ENCODE measurements at places on chromosomes 3 and 15.
A peak's percentile ranks its signal among the peaks of the same experiment; 100 is the strongest.

DNA sequence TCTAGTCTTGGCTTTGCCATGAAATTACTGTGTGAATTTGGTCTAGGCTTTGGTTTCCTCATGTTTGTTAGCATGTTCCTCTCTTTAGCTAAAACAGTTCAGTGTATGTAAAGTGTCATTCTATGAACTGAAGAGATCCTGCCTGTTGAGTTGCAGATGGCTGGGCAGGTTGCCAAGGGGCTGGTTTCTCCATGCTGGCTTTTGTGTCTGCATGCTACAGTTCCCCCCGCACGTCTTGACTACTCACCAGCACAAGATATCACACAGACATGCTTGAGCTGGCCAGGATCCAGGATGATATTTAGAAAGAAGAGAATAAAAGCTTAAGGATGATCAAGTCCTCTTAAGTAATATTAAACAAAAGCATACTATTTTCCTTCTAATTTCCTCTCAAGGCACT is 90.2 kb downstream of the CERS3 start:
- no peak for DNase-seq

DNA sequence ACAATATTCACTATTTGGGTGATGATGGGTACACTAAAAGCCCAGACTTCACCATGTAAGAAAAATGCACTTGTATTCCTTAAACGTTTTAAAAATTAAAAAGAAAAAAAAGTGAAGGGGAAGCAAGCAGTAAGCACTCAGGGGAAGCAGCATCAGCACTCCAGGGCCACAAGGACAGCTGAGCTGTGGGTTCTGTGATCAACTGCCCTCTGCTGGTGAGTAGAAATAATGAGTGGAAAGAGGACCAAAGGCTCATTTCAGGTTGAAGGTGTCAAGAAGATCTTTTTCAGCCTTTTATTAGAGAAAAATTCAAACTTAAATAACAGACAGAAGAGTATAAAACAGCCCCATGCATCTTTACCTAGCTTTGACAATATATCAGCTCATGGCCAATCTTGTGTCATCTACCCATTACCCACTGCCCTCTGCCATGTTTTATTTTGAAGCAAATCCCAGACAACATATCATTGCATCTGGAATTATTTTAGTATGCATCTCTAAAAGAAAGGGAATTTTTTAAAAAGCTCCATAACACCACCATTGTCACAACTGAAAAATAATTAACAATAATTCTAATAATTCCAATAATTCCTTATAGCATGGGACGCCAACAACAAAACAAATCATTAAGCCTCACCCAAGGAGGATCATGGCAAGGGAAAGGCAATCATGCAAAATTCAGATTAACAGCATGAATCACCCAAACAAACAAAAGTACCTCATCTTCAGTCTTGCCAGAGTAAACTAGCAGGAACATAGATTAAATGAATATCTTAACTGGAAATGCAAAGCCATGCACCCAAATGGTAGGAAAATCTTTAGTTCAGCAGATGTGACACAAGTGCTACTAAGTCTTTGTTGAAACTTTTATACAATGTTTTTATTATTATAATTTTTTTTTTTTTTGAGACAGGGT is 42.5 kb downstream of the TAMM41 start:
- DNase-seq = peak; percentile 22

- no peak for DNase-seq
Observed at GRCh38 chr3:108202080-108202479, 20.1 kb downstream of the IFT57 start.

GRCh38 chr15:45523166-45523460 is 558 bp upstream of the SLC30A4 start:
- DNase-seq = no peak

- DNase-seq = no peak
Observed at GRCh38 chr3:72679540-72680198, 168.6 kb downstream of the SHQ1 start.

GRCh38 chr3:117674321-117674720 is 964.7 kb downstream of the TUSC7 start:
- no peak for DNase-seq

GRCh38 chr3:55484191-55484689 is 2.9 kb downstream of the WNT5A start:
- DNase-seq = no peak

DNA sequence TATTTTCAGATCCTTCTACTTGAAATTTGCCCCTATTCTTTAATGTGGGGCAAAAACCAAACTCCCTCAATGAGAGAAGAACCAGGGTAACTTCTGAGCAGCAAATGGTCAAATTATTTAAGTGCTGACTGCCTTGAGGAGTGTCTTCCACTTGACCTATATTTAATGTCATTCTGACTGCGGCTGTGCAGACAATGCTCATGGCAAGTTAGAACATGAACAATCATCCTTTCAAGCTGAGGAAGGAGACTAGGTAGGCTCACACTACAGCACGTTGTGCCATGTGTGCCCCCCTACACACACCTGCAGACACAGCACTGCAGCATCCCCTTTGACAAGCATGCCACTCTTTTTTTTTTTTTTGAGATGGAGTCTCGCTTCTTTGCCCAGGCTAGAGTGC is 98.2 kb downstream of the OSBPL10 start:
- DNase-seq = no peak

GRCh38 chr15:40161693-40162391 is 973 bp downstream of the BUB1B start:
- DNase-seq = no peak

DNA sequence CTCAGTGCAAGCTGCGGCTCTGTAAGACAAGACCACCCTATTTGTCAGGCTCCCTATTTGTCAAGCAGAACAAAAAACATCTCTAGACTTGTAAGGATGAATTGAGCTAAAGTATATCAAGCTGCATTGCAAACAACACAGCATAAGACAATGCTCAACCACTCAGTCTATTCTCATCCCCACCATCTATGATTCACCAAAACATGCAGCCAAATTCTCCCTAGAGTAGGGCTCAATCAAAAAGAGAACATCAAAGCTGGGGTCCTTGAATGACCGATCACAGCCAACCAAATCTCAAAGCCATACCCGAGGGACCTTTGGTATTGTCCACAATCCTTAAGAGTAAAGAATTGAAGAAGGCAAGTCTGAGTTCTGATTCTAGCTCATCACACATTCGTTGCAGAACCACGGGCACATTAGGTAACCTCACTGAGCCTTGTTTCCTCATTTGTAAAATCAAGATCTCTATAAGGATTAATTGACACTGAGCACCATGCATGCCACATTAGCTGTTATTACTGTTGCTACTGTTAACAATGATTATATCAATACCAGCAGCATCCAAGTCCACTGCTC is 31.2 kb downstream of the RFTN1 start:
- DNase-seq = no peak

- no peak for DNase-seq
Observed at GRCh38 chr15:52114261-52115055, 1.9 kb upstream of the BCL2L10 start.

GRCh38 chr3:197225579-197225978 is 72.8 kb downstream of the DLG1 start:
- no peak for DNase-seq

DNA sequence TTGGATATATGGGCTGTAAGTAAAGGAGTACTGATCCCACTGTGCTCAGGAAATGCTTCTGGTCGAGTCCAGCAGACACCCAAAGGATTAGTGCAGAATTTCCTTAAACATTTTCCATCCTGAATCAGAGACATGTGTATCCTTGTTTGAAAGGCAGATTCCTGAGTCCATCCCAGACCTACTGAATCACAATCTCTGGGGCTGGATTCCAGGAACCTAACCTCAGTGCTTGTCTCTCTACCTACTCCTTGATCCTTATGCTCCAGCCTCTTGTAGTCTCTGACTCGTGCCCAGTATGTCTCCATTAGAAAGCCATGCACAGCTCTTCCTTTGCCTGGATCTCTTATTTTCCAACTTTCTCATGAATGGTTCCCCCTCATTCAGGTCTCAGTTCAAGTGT is 585.8 kb downstream of the NLGN1 start:
- no peak for DNase-seq

DNA sequence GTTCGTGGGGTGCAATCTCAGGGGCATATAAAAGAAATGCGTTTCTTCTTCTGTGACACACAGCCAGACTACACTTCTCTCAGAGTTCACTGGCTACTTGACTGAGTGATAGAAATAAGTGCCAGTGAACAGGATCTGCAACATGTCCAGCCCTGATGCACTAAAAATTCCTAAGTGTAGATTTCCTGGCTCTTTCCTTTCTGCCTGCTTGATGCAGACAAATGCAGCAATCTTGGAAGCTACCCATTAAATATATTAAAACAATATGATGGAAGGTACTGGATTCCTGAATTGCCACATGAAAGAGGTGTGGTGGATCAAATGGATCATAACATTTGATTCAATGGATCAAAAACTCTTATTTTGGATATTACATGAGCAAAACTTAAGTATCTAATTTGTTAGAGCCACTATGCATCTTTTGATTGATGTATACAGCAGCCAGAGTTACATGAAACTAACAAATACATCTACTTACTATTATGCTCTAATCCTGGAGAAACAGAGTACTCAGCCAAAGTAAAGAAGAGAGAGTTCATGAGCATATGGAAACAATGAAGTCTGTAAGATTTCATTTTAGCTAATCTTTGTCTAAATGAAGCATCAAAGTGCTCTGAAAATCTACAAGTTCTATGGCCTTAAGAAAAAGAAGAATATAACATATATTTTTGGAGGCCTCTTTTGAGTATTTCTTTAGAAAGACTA is 222.6 kb downstream of the ZNF385D start:
- DNase-seq = no peak

DNA sequence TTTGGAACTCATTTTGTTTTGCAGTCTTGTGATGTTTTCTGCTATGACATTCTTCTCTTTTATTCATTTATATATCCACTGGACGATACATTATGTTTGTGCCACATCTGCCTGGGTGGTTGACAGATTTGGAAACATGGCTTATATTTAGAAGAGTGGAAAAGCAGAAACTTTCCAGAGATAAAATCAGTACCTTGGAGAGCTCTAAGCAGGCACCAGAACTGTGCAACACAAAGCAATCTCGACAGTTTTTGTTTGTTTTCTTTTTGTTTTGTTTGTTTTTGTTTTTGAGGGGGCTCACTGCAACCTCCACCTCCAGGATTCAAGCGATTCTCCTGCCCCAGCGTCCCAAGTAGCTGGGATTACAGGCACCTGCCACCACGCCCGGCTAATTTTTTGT is 45.5 kb downstream of the SYN2 start:
- DNase-seq = no peak

- no peak for DNase-seq
Observed at GRCh38 chr15:51046799-51047449, 47.8 kb downstream of the TNFAIP8L3 start.

- no peak for DNase-seq
Observed at GRCh38 chr3:64088408-64089205, 65.3 kb upstream of the PSMD6 start.

DNA sequence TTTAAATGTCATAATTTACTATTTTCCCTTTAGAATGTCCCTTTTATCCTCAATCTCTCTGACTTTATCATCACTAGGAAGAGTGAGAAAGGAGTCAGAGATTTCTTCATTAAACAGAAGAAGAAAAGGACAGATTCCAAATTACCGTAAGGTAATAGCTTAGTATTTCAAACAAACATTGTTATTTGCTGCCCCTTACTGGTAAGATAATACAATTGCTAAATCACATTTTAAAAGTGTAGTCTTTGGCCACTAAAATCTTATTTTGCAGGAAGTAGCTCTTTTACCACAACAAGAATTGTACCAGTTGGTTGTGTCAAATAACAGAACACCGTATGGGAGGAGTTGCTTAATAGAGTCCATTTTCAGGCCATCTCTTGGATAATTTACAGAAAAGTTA is 53.7 kb downstream of the CGGBP1 start:
- no peak for DNase-seq

- DNase-seq = peak; percentile 25
Observed at GRCh38 chr3:53748512-53749271, 97.5 kb downstream of the CHDH start.

DNA sequence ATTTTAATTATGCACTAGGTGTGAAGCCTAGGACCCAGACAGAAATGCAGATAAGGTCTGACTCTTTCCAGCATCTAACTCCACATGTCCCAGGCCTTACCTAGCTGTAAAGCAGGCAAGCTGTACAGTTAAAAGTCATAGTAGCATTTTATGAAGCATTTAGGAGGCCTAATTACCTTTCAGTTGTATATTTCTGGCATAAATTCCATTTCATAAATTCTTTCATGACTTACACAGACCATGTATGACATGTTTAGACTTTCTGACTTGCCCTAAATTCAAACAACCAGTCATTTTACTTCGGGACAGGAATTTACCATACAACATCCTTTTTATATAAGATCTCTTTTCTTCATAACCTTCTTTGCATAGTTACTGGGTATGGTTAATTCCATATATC is 35.3 kb upstream of the THUMPD3 start:
- DNase-seq = no peak

DNA sequence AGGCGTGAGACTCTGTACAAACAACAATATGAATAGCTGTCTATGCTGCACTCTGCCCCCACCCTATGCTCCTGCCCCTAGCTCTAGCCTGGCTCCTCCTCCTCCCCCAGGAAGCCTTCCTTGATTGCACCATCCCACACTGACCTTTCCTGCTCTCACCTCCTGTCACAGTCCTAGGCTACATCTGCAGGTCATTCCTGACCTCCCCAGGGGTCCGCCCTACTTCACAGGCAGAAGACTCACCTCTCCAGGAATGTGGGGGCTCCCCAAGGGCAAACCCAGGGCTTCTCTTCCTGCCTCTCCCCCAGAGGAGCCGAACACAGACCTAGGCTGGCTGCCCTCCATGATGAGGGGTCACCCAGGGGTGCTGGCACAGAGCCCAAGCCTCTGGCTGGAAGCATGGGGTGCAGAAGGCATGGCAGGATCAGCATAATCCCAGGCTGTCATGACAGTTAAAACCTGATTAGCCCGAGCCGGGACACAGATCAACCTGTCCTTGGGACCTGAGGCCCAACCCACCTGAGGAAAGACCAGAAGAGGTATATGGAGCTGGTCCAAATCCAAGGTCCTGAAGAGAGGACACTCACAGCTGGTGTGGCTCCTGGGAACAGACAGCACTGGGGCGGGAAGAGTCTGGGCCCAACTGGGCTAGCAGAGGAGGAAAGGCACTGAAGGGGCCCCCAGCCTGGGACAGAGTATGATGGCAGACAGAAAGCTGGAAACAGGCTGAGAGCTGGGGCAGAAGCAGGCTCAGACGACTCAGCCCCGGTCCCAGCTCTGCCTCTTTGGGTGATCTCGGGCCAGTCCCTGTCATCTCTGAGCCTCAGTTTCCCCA is 5.9 kb downstream of the SEMA7A start:
- DNase-seq = no peak
